ENCODE measurements at places on chromosomes 12 and 14.
A peak's percentile ranks its signal among the peaks of the same experiment; 100 is the strongest.

GRCh38 chr12:131499160-131499863 lies 211.6 kb upstream of the SFSWAP start:
- DNase-seq = no peak

- DNase-seq = no peak
These were observed 542.4 kb downstream of the FLRT2 start for GRCh38 chr14:86072116-86072894.

- DNase-seq = no peak
These were observed 18.0 kb downstream of the ACIN1 start for GRCh38 chr14:23076785-23077408.

DNA sequence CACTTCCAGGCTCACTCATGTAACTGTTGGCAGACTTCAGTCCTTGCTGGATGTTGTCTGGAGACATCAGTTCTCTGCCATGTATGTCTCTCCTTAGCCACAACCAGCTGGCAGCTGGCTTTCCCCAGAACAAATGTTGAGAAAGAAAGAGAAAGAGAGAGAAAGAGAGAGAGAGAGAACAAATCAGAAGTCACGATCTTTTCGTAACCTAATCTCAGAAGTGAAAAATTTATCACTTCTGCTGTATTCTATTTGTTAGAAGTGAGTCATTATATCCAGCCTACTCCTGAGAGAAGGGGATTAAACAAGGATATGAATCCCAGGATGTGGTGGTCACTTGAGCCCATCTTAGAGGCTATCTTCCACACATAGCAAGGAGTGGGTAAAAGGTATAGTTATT lies 101.2 kb downstream of the BTG1 start:
- DNase-seq = no peak

- DNase-seq = no peak
These were observed 41.8 kb downstream of the AKAP3 start for GRCh38 chr12:4607056-4607455.

GRCh38 chr14:99264691-99265450 lies 7.1 kb downstream of the BCL11B start:
- DNase-seq = no peak

GRCh38 chr14:99667045-99667444 lies 17.1 kb upstream of the CYP46A1 start:
- DNase-seq = no peak

GRCh38 chr12:101697197-101697929 lies at the start of gene CHPT1:
CHPT1 (plus strand) TSS chr12:101697640; CDS start chr12:101697862, 222 bp downstream.
- peak; percentile 64 for DNase-seq

DNA sequence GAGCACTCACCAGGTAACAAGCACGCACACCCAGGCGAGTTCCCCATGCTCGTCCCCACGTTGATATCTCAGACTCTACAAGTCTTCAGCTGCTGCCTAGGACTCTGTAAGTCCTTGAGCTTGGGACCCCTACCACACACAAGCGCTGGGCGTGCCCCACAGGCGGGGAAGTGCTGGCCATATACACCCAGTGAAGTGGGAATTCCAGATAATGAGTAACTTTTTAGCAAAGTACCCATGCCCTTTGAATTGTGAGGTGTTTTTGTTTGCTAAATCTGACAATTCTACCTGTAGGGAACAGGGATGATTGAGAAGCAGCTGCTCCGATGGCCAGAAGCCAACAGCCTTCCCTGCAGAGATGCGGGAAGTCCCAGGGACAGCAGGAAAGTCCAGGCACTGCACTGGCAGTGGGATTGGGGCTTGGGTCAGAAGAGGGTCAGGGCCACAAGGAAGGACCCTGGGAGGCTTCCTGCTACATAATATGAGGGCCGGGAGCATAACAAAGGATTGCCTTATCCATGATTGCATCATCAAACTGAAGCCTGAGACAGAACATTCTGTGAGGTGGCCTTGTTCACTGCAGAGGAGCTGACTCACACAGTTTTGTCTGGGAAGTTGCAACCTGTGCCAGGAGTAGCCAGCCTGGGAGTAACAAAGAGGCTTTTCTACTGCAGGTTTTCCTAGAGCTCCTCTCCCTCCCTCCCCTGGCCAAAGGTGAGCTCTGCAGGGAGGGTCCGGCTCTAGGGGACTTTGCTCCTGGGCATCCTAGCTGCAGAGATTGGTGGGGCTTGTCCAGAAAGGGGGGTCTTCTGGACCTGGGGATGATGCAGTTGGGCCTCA lies 13.2 kb upstream of the SERPINA3 start:
- DNase-seq = peak; percentile 98

DNA sequence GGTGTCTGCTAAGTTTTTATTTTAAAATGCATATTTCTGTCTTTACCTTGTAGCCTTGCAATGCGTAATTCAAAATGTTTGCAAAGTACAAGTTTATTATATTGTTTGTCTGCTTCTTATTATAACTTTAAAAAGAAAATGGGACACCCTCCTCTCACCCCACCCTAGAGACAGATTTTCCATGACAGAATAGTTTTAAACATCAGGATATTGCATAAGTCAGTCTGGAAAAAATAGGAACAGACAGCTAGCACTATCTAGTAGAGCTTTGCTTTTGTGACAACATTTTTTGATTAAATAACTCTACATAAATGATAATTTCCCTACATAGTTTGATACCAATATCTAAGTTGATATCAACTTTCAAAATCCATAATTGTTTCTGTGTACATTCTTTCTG lies 71.3 kb downstream of the PDE3A start:
- no peak for DNase-seq

GRCh38 chr14:101599234-101599885 lies 38.1 kb downstream of the DIO3 start:
- no peak for DNase-seq

DNA sequence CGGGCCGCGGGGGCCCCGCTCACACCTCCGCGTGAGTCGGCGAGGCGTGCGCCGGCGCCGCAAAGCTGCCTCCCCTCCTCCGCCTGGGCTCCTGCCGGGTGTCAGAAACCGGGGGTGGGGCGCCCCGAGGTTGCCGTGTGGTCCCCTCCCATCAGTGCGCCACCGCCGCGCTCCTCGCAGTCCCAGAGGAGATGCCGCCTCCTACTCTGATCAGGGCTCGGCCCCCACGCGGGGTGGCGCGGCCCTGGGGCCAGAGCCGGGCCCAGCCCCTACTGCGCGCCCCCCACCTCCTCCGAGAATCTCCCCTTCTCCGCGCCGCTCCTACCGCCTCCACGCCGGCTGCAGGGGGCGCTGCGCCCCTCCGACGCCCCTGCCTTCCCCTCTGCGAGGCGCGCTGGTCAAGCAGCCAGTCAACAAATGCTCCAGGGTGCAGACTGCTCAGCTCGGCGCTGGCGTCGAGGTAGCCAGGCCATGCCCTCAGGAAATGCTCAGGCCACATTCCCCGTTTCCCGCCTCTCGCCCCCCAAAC lies 467 bp upstream of the JAG2 start:
- peak; percentile 60 for DNase-seq

- no peak for DNase-seq
These were observed 6.7 kb downstream of the MVK start for GRCh38 chr12:109580272-109580671.

DNA sequence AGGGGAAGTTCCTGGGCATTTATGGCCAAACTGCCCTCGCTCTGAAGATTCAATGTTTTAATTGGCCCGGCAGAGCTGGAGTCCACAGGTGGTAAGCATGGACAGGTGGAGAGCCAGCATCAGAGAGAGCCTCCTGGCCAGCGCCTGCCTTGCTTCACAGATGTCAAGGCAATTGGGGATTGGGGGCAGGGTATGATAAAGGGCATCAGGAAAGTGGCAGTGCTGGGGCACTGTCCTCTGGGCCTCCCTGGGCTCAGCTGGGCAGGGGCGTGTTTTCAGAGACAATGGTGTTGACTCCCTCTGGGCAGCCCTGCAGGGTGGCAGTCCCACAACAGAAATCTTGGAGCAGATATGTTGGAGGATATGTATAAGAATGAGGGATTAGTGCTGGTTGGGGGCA lies 237.3 kb downstream of the CACNA1C start:
- no peak for DNase-seq

DNA sequence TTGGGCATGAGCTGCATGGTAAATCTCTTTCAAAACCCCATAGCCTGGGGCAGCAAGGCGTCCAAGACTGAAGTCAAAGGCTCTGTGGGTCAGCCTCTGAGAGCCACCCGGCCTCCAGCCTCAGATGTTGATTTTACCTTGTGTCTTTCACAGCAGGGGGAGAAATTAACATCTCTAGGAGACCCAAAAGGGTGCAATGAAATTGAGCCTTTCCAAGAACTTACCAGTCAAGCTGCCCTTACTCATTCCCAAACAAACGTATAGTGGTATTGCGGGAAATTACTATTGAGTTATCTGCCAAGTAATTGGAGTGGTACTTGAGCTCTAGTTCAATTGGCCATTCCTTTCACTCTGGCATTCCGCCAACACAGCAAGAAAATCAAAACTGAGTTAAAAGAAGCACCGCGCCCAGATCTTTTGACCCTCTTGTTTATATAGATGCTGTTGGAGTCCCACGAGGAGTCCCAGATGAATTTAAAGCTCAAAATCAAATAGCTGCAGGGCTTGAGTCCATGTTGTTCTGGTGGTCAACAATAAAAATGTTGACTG lies 380.7 kb upstream of the SYT1 start:
- no peak for DNase-seq

DNA sequence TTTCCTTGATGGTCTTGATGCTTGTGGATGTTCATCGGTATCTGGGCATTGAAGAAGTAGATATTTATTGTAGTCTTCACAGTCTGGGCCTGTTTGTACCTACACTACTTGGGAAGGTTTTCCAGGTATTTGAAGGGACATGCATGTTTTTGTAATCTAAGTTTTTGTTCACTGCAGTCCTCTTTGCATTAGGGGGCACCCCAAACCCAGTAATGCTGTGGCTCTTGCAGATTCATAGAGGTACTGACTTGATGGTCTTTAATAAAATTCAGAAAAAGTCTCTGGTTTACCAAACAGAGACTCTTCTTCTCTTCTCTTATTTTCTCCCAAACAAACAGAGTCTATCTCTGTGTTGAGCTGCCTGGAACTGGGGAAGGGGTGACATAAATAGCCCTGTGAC lies 150.9 kb upstream of the SLC16A7 start:
- no peak for DNase-seq

DNA sequence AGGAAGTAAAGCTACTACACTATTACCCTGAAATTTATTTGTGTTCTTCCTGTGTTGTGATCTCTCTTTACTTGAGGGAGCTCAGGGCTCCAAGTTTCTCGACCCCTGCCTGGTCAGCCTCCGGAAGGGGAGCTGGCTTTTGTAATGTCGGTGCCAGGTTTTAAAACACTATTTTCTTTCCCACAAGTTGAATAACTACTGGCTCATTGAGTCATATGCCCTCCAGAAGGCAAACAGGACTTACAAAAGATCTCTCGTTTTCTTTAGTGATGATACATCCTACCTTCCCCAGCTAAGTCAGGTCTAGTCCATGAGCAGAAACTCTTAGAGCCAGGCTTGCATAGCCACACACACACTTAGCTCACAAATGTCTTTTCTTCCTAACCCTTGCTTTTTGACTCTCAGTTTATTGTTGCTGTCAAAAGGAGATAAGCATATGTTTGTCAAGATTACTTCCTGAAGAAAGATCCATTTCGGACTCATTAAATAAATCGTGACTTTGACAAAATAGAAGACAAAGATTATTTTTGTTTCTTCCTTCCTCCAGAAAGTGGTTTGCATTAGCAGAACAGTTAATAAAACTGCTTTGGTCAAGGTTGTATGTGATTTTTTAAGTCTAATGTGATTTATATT lies 209.8 kb upstream of the FLRT2 start:
- no peak for DNase-seq

DNA sequence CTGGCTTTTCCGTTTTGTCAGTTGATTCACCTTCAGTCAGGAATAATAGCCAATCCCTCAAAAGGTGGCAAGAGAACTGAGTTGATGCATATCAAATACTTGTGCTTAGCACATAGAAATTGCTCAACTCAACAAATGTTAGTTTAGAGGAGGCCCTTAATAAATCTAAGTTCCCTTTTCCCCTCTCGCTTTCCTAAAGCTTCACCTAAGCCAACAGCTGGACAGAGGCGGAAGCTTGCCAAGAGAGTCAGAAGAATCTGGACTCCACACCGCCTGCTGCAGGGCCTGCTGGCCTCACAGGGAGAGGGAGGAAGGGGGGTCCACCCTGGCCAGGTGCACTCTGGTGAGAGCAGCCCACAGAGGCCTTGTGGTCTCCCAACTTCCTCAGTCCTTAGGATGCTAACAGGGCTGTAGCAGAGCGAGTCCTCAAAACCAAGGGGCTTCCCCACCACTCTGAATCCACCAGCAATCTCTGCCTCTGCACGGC lies 213.1 kb downstream of the CHST11 start:
- no peak for DNase-seq

DNA sequence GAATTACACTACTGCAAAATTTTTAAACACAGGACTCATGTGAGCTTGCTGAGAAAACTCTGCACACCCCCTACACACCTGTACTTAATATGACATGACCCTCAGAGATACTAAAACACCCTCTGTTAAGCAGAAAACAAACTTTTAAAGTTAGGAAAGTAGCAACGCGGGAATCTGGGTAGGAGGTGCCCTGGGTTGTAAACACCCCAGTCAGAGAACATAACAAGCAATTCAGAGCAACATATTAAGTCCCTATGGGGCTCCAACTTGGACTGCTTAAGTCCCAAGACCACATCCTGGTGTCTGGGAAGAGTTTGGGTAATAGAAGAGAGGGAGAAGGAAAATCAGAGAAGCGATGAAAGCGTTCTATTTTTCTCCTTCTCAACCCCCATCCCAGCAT lies 1.2 kb downstream of the ATF7 start:
- DNase-seq = no peak

- no peak for DNase-seq
These were observed 28.2 kb upstream of the CD27 start for GRCh38 chr12:6416596-6416995.

DNA sequence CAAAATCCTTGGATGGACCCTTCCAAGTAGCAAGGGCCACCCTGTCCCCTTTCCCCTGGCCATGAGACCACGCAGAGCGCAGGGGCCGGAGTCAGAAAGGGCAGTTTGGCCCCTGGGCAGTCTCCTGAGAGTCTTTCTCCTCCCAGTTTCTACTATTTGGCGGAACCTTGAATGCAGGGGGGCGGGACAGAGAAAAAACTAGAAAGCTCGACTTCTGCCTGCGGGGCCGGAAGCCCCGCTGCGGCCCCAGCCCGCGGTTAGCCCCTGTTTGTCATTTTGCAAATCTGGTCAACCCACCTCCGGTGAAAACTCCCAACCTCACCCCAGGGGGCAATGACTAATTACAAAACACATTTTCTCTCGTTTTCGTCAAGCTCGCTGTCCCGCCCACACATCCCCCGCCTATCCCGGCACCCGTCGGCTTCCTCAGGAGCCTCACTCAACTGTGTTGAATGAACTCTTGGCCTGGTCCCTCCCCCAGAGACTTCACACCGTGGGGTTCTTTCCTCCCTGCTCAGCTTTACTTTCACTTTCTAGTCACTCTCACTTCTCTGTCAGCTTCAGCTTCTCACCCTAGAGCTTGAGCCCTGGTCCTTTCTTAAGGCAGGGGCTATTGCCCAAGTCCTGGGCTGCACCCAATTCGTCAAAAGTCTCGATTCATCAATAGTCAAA lies 66.7 kb downstream of the IRF2BPL start:
- DNase-seq = peak; percentile 93
